ENCODE measurements at places on chromosomes 6 and 20.

DNA sequence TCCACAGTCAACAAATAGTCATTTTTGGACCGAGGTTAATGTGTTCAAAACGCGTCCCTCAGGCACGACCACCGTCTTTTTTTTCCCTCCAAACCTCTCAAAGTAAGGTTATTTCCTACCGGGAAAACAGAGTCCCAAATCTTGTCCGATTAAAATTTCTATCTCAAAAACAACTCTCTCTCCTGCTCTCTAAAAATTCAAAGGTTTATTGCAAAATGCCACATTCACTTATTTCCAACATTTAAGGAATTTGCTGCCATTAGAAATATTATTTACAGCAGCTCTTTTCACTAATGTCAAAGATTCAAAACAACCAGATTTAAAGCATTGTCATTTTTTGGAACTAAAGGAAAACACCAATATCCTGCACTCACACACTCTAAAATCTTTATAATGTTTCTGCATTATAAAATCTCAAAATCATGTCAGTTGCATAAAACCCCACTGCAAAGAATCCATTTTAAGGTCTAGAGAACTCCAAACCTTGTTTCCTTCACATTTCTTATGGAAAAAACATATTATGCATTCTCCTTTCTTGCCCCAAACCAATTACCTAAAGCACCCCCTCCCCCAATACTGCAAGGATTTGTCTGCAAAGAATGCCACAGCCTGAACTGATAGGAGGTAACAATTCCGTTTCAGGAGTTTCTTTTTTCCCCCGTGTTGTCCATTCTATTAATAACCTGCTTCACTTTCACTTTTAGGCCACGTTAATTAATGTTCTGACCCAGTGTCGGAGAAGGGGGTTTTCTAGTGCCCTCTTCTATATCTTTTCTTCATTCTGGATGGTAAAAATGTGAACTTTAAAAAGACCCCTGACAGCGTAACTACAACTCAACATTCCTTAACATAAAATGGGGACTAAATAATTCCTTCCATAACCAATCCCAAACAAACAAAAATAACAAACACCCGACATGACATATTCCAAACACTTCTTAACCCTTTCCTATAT, 1.4 kb downstream of the NRN1 start:
- no peak for DNase-seq

DNA sequence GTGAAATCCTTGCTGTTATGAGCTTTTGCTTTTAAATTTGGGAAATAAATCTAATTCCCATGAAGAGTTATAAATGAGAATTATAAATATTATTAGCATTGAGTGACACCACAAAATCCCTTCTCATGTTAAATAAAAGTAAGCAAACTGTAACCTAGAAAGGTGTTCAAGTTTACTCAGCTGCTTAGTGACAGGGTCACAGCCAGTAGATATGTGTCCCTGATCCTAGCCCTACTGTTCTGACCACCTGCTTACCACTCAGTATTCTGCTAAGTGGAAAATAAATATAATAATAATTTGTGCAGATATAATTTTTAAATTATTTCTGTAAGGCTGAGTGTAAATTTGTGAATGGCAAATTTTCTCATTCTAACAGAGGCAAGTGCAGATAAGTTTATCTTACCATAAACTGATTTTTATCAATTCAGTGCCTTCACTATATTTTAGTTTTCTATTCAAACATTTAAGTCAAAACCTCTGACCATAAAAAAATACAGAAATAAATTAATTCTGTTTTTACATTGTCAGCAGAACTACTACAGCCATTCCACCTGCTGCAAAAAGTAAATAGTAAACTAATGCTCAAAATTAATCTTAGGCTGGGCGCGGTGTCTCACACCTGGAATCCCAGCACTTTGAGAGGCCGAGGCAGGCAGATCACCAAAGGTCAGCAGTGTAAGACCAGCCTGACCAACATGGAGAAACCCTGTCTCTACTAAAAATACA, 118.2 kb downstream of the TENT5A start:
- no peak for DNase-seq

- DNase-seq: no peak
These were observed 300.9 kb upstream of the PRDM1 start for GRCh38 chr6:105785066-105785811.

GRCh38 chr6:144155529-144155928, 5.2 kb downstream of the STX11 start:
- no peak for DNase-seq

GRCh38 chr6:99026135-99026534, 78.4 kb upstream of the FBXL4 start:
- DNase-seq: no peak

DNA sequence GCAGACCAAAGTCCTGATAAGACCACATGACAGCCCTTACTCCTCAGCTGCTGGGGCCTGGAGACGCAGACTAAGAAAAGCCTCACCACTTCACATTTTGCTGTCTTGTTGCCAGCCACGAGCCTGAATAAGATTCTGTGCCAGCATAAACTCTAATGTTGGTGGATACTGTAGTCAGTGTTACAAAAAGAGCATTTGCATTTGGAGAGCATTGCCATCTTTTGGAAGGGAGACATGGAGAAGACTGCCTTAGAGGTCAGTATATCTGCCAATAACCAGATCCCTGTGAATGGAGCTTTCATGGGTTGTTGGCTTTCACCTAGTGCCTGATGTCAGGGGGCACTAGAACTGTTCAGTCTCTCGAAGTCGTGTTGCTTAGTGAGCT, 315.2 kb downstream of the ZFAND3 start:
- no peak for DNase-seq

DNA sequence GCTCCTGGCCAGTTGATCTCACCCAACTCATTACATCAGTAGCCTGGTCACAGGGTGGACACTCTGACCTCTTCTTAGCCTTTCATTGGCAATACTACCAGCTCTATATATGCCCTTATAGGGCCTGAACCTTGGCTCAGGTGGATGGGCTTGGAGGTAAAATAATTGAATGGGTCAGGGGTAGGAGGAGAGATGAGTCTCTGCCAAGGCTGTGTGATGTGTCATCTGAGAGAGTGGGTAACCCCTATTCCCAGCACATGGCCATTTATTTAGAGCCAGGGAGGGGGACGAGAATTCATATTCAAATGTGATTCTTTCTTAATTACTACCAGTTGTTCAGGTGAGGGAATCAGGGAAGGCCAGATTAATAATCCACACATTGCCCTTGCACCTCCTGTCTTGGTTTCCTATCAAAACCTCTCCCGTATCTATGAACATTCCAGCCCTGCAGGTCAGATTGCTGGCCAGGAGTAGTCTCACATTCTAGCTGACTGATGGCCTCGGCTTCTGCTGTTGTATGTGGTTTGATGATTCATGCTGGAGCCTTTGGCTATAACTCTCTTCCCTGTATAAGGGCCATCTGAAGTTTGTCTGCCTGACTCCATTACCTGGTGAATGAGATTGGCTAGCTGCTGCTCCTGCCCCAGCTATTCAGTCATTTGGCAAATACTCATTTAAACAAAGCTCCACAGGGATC, 13.4 kb downstream of the C20orf173 start:
- DNase-seq: no peak

DNA sequence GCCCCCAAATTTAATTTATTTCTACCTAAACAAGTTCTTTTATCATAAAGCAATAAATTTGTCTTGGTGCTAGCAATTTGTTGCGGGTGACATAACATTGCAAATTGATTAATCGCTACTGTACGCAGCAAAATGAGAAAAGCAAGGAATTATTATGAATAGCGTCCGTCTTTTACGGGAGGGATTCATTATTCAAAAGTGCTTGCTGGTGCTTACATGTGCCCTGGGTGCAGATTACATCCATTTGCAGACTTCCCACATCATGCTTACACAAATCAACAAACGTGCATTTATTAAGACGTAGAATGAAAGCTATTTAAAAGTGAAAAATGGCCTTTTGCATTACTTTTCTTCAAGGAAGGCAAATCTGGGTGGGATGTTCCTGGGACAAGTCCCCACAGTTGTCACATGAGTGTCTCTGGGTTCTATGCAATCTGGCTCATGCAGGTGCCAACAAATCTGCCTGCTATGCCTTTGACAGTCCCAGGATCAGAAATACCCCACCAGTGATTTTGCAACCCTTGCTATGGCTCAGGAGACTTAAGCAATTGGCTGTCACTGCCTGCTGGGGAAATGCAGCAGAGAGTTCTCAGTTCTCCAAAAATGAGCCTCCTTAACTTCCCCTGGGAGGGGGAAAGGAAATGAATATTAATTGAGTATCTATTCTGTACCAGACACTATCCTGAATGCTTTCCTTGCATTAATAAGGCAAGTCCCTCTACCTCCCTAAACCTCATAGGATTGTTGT, 30.1 kb upstream of the MAFB start:
- no peak for DNase-seq

DNA sequence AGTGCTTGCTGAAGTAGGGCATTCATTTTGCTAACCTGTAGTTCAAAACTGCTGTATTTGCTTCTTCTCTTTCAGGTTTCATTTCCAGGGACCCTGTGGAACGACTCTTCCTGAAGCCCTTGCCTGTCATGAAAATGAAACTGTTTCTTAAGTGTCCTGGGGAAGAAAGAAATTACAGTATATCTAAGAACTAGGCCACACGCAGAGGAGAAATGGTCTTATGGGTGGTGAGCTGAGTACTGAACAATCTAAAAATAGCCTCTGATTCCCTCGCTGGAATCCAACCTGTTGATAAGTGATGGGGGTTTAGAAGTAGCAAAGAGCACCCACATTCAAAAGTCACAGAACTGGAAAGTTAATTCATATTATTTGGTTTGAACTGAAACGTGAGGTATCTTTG, 3.4 kb upstream of the NOL7 start:
- no peak for DNase-seq

GRCh38 chr6:36131511-36132245, 1.4 kb downstream of the MAPK13 start:
- DNase-seq: peak; percentile 69

GRCh38 chr20:3980260-3981131, 34.9 kb downstream of the RNF24 start:
- no peak for DNase-seq

DNA sequence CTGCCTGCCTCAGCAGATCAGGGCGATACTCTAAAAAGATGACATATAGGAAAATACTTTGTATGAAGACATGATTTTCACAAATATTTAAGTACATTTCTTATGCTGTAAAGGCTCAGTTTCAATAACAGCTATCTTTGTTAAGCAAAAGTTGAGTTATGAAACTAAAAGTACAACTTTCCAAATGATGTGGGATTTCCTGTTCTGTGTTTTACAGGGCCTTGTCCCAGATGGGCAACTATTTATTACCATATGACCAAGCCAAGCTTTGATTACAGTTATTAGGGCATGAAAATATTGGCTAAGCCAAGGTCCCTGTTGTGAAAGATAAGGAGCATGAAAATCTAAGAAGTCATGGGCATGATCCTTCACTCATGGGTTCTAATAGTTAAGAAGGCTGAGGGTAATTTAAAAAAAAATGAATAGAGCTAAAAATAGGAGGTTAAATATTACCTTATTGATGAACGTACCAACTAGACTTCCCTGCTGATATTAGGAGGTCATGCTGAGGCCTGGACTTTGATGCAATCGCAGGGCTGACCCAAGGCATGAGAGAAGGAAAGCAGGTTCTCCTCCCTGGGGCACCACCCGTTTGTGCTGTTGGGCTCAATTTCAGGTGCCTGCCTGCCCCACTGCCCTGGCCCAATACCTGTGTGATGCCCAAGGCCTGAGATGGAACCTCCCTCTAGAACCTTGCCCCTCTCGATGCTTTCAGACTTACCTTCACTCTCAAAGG, 294.4 kb upstream of the PRDM1 start:
- DNase-seq: no peak

GRCh38 chr6:53984163-53984562, 127.1 kb upstream of the MLIP start:
- DNase-seq: no peak

GRCh38 chr6:122930252-122931180, 65.5 kb upstream of the CLVS2 start:
- no peak for DNase-seq

- DNase-seq: no peak
These were observed at the start of gene SULF2 for GRCh38 chr20:47785311-47785853. Gene SULF2 (minus strand): TSS chr20:47785481. CDS start chr20:47757363, 28,118 bp downstream.
